ENCODE measurements at places on chromosomes 1 and 21.

- no peak for DNase-seq
Measured at GRCh38 chr1:218156595-218156994, 128.5 kb upstream of the RRP15 start.

DNA sequence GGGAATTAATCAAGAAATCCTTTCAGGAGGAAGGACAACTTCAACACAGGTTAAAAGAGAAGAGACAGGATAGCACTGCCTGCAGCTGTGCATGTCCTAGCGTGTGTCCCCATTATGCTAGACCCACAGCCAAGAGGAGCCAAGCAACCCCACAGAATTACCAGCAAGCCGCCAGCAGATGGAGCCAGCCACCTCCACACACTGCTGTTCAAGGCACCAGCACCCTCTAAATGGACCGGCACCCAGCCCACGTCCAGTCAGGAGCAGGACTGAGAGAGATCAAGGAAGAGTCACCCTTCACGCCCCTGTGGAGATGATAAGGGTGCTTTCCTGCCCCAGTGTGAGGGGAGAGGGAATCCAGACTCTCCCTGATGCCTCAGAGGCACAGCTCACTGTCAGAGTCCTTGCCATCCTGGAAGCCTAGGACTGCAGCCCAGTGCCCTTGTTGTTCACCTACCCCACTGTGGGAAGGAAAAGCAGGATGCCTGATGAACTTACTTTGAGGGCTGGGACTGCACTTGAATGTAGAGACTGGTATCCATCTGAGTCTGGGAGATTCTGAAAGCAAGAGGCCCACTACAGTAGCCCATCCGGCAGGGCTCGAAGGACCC is 37.1 kb upstream of the CTTNBP2NL start:
- DNase-seq: peak; percentile 34

GRCh38 chr1:229412056-229412455 is 21.8 kb downstream of the ACTA1 start:
- DNase-seq: peak; percentile 34

DNA sequence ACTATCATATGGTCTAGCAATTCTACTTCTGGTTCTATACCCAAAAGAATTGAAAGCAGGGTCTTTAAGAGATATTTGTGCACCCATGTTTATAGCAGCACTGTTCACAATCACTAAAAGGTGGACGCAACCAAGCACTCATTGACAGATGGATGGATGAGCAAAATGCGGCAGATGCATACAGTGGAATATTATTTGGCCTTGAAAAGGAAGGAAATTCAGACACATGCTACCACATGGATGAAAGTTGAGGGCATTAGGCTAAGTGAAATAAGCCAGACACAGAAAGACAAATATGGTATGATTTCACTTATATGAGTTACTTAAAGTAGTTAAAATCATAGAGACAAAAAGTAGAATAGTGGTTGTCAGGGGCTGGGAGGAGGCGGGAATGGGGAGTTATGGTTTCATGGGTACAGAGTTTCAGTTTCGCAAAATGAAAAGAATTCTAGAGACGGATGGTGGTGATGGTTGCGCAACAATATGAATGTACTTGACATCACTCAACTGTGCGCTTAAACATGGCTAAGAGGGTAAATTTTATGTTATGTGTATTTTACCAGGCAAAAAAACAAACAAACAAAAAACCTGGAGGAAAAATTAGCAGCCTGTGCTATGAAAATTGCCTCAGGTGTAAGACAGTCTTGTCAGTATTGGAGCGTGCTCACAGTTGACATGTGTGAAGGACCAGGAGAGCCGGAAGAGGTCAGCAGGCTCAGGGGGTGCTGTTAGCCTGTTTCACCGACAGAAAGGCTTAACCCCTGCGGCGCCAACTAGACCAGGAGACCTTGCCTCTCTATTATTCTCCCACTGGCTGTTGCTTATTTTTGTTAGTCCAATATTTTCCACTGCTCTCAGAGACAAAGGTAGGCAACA is 26.5 kb downstream of the CD247 start:
- DNase-seq: peak; percentile 26

GRCh38 chr1:115329965-115330364 is 8.1 kb downstream of the NGF start:
- no peak for DNase-seq

- DNase-seq: no peak
Measured at GRCh38 chr1:184150776-184151531, 99.4 kb downstream of the TSEN15 start.

GRCh38 chr1:169217636-169218035 is 111.1 kb downstream of the ATP1B1 start:
- DNase-seq: peak; percentile 37

GRCh38 chr21:35664683-35665082 is 395.6 kb downstream of the SETD4 start:
- no peak for DNase-seq

DNA sequence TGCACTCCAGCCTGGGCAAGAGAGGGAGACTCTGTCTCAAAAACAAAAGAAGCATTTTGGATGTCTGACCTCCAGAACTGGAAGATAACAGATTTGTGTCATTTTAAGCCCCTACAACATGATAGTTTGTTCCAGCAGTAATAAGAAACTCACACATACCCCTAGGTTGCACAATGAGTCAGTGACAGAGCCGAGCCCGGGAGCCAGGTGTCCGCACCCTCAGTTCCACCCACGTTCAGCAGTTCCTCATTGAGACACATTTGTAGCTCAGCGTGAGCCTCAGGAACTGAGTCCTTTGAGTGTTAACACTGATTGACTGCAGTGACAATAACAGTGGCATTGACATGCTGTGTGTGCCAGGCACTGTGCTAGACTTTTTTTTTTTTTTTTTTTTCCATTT is 19.8 kb downstream of the LRRC38 start:
- DNase-seq: peak; percentile 10

- peak; percentile 64 for DNase-seq
Measured at GRCh38 chr1:35030756-35031446, 844 bp downstream of the ZMYM6 start.

GRCh38 chr1:30738040-30738714 is 14.8 kb upstream of the MATN1 start:
- no peak for DNase-seq

- DNase-seq: no peak
Measured at GRCh38 chr1:7265771-7266371, 480.6 kb downstream of the CAMTA1 start.

DNA sequence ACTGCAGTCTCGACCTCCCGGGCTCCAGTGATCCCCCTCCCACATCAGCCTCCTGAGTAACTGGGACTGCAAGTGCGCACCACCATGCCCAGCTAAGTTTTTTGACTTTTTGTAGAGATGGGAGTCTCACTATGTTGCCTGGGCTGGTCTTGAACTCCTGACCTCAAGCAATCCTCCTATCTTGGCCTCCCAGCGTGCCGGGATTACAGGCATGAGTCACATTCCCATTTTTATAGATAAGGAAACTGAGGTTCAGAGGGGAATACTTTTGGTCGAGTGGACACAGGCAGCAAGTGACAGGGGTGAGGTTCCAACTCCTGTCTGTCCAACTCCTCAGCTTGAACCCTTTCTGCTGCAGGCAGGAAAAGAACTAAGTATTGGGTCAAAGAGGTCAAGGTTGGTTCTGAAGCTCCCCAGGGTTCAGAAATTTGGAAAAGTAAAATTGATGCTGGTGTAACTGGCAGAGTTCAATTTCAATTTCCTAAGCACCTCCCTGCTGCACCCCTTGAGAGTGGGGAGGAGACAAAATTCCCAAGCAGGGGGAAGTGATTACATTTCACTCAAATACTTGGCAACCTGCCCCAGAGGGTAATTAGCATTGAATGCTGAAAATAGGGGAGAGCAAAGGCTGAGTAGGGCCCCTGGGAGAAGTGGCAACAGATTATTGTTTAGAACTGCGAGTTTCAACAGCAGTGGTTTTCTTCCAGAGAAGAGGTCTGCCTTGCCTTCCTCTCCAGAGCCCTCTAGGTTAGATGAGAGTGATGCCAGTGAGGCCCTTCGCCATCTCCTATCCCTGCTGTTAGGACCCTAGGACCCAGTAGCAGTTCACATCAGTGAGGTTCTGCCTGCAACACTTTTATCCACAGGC is 17.5 kb upstream of the ALPL start:
- DNase-seq: peak; percentile 32

DNA sequence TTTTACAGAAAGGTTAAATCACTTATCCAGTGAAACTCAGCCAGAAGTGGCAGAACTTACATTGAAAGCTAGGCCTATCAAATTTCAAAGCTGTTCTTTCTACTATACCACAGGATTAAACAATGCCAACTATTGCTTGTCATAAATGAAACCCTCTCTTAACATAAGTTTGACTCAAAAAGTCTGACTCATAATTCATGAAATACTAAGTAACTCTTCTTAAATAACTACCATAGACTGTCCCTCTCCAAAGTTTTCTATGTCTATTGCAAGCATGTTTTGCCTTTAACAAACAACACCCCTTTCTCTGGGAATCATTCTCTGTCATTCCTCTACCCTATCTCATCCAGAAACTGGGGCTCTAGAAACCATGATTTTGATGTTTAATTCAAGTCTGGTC is 109.5 kb upstream of the UBE2U start:
- DNase-seq: no peak

DNA sequence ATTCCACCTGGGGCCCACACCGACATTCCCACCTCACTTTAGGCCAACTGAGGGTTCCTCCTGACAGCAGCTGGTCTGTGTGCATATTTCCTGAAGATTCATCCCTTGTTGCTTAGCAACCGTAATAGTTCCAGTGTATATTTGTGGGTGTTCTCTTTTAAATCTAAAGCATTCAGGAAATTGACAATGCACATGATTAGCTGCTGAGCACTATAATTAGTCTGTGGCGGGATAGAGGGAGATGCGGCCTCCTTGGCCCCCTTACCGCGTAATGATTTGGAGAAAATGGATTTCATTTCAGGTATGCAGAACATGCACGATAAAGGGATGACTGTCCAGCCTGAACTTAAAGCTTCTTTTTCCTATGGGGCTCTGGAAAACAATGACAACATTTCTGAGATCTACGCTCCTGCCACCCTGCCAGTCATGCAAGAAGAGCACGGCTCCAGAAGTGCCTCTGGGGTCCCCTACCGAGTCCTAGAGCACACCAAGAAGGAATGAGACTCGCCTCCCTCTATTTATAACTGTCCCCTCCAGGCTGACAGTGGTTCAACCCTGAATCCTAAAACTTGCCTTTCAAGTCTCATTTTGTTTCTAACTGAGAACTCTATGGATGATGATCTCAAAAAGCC is 33.8 kb upstream of the RCAN3 start:
- no peak for DNase-seq

DNA sequence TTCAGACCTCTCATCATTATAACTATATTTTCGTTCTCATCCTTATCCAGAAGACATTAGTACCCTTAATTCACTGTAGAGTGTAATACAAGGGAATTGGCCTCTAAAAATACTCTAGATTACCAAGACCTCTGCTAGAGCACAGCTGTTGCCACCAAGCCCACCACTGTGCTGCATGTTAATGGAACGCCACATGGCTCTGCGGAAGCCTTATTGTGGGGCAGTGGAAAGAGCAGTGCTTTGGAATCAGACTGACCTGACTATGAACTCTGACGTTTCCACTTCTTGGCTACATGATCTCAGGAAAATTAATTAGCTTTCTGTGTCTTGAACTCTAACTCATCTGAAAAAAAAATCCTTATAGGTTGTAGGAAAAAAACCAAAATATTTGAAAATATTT is 222.1 kb downstream of the LMX1A start:
- no peak for DNase-seq

DNA sequence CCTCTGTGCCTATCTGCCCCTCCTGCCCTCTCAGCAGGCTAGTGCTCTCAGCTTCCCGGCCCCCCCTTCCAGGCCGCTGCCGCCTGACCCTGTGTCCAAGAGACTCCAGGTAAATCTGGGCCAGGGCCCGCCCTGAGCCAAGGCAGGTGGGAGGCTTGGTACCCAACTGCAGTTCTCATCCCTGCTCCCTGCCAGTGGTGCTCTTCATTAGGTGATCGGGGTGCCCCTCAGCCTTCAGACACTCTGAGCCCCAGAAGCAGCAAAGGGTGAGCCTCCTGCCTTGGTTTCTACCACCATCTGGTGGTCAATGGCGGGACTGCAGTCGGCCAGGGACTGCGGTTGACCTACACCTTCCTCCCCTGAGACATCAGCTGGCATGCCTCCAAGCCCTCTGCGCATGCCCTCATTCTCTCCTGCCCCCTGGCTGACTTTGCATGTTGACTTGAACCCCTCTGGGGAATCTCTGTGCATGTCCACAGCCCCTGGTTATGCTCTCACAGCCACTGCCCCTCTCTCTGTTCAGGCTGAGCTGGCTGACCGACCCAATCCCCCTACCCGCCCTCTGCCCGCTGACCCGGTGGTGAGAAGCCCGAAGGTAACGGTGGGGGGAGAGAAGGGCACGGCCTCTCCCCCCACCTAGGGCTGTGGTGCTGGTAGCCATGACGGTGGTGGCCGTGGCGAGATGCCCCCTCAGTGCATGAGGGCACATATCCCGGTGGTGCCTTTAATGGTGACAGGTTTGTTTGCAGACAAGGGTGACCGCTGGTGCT is 2.0 kb upstream of the EFNA4 start:
- DNase-seq: peak; percentile 88

DNA sequence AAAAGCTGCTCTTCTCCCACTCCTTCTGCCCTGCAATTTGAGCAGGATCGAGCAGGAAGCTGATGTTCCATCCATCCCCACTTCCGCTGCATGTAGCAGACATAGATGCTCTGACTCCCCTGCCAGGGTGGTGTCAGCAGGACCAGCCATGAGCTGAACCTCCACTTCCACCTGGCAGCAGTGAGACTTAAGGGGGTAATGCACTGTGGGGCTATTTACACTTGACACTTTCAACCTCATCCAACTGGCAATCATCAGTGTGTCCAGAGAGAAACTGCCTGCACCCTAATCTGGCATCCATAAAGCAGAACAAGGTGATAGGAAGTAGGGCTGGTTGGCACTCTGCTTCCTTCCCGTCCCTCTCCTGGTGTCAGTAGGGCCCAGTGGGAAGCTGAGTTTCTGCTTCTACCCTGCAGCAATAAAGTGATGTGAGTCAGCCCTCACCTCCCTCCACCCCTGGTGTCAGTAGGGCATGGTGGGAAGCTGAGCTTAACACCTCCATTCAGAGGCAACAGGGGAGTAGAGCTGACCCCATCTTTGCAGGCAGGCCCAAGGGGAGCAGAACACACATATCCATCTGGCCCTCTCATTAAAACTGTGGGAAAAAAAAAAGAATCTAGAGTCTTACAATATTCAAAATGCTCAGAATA is 272.3 kb downstream of the PTPRU start:
- no peak for DNase-seq

- no peak for DNase-seq
Measured at GRCh38 chr1:32501865-32502264, 37.0 kb downstream of the ZBTB8B start.

DNA sequence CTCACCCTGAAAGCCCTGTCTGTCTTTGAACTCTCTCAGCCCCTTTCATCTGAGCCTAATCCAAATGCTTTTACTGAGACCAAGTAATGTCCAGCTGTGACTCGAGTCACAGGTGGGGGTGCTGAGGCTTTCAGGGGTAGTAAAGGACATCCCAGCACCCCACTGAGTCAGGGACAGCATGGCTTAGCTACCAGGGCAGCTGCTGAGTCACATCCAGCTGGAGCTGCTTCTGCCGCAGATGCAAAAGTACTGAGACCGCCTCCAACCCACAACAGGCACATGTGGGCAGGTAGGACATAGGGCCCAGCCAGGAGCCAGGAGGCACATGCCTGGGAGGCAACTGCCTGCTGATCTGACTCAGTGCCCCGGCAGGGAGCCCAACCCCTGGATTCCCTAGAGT is 6.7 kb upstream of the VSIG8 start:
- DNase-seq: peak; percentile 65
